ENCODE measurements at places on chromosomes 7 and 10.

- no peak for DNase-seq
- H3K4me3 ChIP-seq, result no peak overlapping the region
- H3K4me1 ChIP-seq, result peaks cover 23% of the 10 kb centered on the region
- H3K27ac ChIP-seq, result peak overlapping the region; percentile 96
Observed at GRCh38 chr7:107596881-107597581, 17.0 kb downstream of the BCAP29 start.

- no peak overlapping the region for H3K4me3 ChIP-seq
- no peaks in the 10 kb centered on the region for H3K4me1 ChIP-seq
- no peak overlapping the region for H3K27ac ChIP-seq
- no peak for DNase-seq
- H3K36me3 ChIP-seq, result no peaks in the 10 kb centered on the region
- no peaks in the 10 kb centered on the region for H3K27me3 ChIP-seq
Observed at GRCh38 chr10:56856569-56856968, 495.5 kb upstream of the ZWINT start.

- no peaks in the 10 kb centered on the region for H3K27me3 ChIP-seq
- no peak for DNase-seq
- H3K36me3 ChIP-seq, result no peaks in the 10 kb centered on the region
- peaks cover 11% of the 10 kb centered on the region for H3K4me1 ChIP-seq
- H3K27ac ChIP-seq, result no peak overlapping the region
Observed at GRCh38 chr7:3277604-3278572, 23.2 kb upstream of the SDK1 start.

DNA sequence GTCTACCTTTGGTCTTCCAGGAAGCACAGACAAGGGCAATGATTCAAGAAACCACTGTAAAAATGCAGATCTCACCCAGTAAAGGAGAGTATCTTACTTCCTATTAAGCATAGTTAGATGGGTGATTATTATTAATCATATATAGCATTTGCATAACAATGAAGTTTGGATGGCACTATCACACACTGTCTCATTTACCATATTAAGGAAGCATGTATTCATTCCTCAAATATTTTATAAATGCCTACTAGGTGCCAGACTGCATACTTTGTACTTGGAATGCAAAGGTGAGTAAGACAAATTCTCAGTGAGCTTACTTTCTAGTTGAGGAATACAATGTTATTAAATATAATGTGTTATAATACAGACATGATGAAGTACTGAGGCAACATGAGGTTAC lies 53.9 kb upstream of the SKAP2 start:
- H3K4me3 ChIP-seq, result no peak overlapping the region
- H3K36me3 ChIP-seq, result no peaks in the 10 kb centered on the region
- no peaks in the 10 kb centered on the region for H3K27me3 ChIP-seq
- peak overlapping the region; percentile 64 for H3K27ac ChIP-seq

DNA sequence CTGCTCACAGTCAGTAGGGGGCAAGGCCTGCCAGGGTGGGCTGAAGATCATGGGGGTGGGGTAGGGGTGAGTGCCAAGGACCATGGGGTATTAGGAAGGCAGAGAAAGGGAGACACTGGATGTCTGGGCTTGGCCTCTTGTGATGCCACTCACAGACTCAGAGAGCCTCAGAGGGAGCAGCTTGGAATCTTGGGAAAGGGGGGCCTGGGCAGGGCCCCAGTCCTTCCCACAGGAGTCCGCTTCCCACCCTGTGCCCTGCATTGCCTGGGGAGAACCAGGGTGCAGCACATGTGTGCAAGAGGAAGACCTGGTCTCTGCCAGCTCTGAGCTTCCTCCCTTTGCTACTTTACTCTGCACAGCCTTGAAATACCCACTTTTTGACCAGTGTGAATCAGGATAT lies 4.3 kb downstream of the ADCY1 start:
- H3K27me3 ChIP-seq, result peaks cover 41% of the 10 kb centered on the region
- H3K27ac ChIP-seq, result no peak overlapping the region
- no peak for DNase-seq

- no peaks in the 10 kb centered on the region for H3K27me3 ChIP-seq
- H3K27ac ChIP-seq, result peak overlapping the region; percentile 95
- DNase-seq, result peak; percentile 28
- peaks cover 21% of the 10 kb centered on the region for H3K36me3 ChIP-seq
- H3K4me1 ChIP-seq, result peaks cover 38% of the 10 kb centered on the region
Observed at GRCh38 chr10:122495406-122496340, 34.3 kb downstream of the HTRA1 start.

DNA sequence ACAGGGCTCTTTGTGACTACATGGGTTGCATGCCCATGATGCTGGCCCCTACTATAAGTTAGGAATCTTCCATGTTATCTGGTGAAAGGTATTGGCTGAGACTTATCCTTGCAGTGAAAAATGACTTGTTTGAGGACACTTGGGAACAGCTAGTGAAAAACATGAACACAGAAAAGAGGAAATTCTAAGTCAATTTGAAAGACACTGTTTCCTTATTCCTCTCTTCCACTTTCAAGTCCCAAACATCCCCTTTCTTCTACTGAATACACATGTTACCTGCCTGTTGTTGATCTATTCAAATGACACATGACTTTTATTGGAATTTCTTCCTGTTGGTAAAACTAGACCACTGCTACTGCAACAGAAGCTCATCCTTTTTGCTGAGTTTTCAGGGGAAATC lies 29.5 kb upstream of the PRKCQ start:
- H3K27ac ChIP-seq, result no peak overlapping the region
- no peak overlapping the region for H3K4me3 ChIP-seq
- no peak for DNase-seq
- H3K4me1 ChIP-seq, result peaks cover 14% of the 10 kb centered on the region
- H3K27me3 ChIP-seq, result no peaks in the 10 kb centered on the region

GRCh38 chr7:35768346-35768745 lies 32.5 kb upstream of the SEPTIN7 start:
- H3K27me3 ChIP-seq, result no peaks in the 10 kb centered on the region
- H3K4me3 ChIP-seq, result no peak overlapping the region
- H3K27ac ChIP-seq, result no peak overlapping the region
- H3K4me1 ChIP-seq, result no peaks in the 10 kb centered on the region
- H3K36me3 ChIP-seq, result no peaks in the 10 kb centered on the region
- no peak for DNase-seq

- no peaks in the 10 kb centered on the region for H3K27me3 ChIP-seq
- H3K36me3 ChIP-seq, result no peaks in the 10 kb centered on the region
- H3K27ac ChIP-seq, result no peak overlapping the region
- no peak for DNase-seq
- H3K4me1 ChIP-seq, result peaks cover 7% of the 10 kb centered on the region
Observed at GRCh38 chr10:125296598-125296997, 136.2 kb upstream of the CTBP2 start.

DNA sequence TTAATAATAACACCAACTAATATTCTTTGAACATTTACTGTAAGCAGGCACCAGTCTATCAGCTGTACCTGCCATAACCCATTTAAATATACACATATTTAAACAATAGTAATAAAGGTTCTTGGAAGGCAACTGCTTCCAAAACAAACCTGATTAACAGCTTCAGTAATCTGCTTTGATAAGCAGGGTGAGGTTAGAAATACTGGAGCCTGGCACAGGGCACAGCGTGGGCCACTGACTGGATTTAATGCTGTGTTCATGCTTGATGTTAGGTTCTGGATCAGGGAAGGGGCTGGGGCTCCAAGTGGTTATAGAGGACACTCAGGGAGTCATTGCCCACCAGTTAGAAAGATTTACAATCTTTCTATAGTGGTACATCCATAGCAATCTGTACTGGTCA lies 10.9 kb upstream of the C10orf120 start:
- no peaks in the 10 kb centered on the region for H3K4me1 ChIP-seq
- H3K36me3 ChIP-seq, result no peaks in the 10 kb centered on the region
- H3K27ac ChIP-seq, result no peak overlapping the region
- DNase-seq, result no peak
- peaks cover 38% of the 10 kb centered on the region for H3K27me3 ChIP-seq

- H3K36me3 ChIP-seq, result no peaks in the 10 kb centered on the region
- no peak overlapping the region for H3K27ac ChIP-seq
- no peak overlapping the region for H3K4me3 ChIP-seq
- no peaks in the 10 kb centered on the region for H3K27me3 ChIP-seq
- H3K4me1 ChIP-seq, result no peaks in the 10 kb centered on the region
- no peak for DNase-seq
Observed at GRCh38 chr7:40202851-40203250, 68.0 kb downstream of the SUGCT start.

DNA sequence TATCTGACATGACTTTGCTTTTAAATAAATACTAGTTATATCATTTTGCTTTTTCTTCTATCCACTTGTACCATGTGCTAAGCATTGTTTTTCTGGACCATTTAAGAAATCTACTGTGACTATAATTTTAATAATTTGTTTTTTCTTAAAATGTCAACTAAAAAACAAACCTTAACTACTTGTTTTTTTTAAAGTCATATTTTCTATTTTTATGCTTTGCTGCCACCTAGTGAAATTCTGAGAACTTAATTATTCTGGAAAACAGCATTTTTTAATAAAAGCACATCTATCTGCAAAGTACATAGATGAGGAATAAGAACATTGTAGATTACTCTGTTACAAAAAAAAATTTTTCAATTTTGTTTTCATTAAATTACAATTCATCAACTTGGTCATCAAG lies 47.4 kb downstream of the ORC5 start:
- H3K27ac ChIP-seq, result no peak overlapping the region
- H3K36me3 ChIP-seq, result peaks cover 42% of the 10 kb centered on the region
- no peak overlapping the region for H3K4me3 ChIP-seq
- H3K4me1 ChIP-seq, result no peaks in the 10 kb centered on the region
- no peak for DNase-seq

- peaks cover 17% of the 10 kb centered on the region for H3K36me3 ChIP-seq
- H3K4me3 ChIP-seq, result no peak overlapping the region
- H3K27ac ChIP-seq, result peak overlapping the region; percentile 3
- H3K4me1 ChIP-seq, result peaks cover 17% of the 10 kb centered on the region
- no peak for DNase-seq
Observed at GRCh38 chr10:114301951-114302710, 63.1 kb downstream of the VWA2 start.

DNA sequence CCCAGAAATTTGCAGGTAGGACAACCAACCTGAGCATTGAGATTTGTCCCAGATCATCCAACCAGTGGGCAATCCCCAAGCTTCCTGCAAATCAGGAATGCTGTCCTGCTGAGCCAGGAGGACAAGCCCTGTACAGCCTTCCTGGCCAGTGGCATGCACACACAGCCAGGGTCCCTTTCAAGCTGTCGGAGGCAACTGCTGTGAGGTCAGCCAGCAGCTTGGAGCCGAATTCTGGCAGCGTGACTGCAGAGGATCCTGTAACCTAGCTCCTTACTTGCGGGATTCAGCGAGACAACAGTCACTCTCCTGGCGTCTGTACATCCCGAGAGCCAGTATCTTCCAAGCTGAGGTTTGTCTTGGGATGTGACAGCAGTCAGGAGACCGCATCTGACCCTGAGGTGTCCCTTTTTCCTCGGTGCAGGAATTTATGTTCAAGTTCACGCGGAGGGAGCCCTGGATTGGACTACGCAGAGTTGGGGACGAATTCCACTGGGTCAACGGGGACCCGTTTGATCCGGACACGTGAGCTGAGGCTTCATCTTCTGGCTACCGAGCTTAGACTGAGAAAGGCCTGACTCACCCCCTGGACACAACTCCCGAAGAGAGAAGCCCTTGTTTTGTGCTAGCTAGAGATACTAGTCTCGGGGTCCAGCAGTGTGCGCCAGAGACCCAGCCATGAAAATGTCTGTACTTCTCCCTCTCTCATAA lies 18.3 kb downstream of the CLEC2L start:
- DNase-seq, result no peak
- H3K4me1 ChIP-seq, result no peaks in the 10 kb centered on the region
- no peaks in the 10 kb centered on the region for H3K27me3 ChIP-seq
- H3K4me3 ChIP-seq, result no peak overlapping the region
- H3K27ac ChIP-seq, result no peak overlapping the region
- no peaks in the 10 kb centered on the region for H3K36me3 ChIP-seq

DNA sequence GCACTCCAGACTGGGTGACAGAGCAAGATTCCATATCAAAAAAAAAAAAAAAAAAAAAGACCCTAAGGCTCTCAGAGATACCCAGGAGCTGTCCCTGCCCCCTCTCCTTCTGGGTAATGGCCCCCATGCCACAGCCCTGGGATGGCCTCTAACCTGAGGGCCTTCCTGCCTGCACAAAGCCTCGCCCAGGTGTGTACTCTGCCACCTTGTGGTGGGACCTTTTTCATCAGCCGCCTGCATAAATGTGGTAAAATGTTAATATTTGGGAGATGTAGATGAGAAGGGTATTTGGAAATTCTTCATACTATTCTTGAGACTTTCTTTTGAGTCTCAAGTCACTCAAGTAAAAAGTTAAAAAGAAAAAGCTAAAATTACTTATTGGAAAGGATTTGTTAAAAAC lies 46.3 kb upstream of the RNF216 start:
- no peaks in the 10 kb centered on the region for H3K27me3 ChIP-seq
- no peak overlapping the region for H3K4me3 ChIP-seq
- no peak overlapping the region for H3K27ac ChIP-seq
- DNase-seq, result no peak
